ENCODE measurements at places on chromosomes 13 and 19.
A peak's percentile ranks its signal among the peaks of the same experiment; 100 is the strongest.

GRCh38 chr19:2129486-2129885 lies 21.9 kb downstream of the AP3D1 start:
- DNase-seq, result no peak

DNA sequence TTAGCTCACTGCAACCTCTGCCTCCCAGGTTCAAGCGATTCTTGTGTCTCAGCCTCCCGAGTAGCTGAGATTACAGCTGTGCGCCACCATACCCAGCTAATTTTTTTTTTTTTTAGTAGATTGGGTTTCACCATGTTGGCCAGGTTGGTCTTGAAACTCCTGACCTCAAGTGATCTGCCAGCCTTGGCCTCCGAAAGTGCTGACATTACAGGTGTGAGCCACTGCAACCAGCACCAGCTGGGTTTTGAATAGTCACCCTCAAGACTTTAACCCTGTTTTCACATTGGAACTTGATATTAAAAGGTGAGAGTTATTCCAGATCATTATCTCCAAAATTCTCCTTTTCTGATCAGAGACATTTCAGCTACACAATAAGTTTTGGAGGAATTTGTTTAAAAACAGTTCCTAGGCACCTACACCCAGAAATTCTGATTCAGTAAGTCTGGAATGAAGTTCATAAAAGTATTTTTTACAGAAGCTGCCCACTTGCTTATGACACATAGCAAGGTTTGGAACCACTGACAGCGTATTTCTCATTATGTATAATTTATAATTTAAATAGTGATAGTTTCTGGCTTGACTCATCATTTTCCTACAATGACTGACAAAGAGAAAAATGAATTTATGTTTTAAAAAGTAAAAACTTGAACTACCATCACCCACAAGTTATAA lies 417.3 kb downstream of the DIAPH3 start:
- no peak for DNase-seq

- DNase-seq, result no peak
These were observed 24.6 kb downstream of the CARM1 start for GRCh38 chr19:10895920-10896319.

GRCh38 chr19:1275260-1275975 lies at the start of gene FAM174C:
Gene FAM174C (plus strand): TSS chr19:1275530. CDS start chr19:1275550, 20 bp downstream.
- peak; percentile 96 for DNase-seq

DNA sequence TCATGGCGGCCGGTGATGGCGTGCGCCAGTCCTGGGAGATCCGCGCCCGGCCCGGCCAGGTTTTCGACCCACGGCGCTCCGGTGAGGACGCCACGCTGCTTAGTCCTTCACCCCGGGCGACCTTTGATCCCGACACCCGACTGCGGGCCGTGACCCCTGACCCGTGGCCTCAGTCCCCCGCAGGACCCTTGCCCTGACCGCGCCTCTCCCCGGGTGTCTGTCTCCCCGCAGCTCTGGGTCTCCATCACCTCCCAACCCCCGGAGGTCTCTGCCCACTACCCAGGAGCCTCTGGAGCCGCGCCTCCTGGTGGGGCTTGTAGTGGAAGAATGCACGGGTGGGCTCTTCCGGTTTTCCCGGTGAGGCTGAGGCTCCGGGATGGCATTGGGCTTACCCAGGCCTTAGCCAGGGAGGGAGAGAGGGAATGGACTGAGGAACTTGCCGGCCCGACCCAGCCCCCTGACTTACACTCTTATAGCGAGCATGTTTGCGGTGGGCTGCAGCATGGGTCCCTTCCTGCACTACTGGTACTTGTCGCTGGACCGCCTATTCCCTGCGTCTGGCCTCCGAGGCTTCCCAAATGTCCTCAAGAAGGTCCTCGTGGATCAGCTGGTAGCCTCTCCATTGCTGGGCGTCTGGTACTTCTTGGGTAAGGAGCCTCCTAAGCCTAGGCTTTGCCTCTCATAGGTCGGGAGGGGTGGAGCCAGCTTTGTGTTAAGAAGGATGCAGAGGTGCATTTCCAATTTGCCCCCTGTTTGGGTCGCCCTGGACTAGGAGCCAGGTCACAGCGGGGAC lies 566 bp downstream of the MPV17L2 start:
- DNase-seq, result no peak

- DNase-seq, result no peak
These were observed 465.0 kb downstream of the ITGBL1 start for GRCh38 chr13:101917475-101917810.

- no peak for DNase-seq
These were observed 45.6 kb downstream of the CELF5 start for GRCh38 chr19:3269916-3270671.

Measured in CD4-positive, alpha-beta T cell treated with Interleukin-10 for 1 hour (primary cell).